Smooth muscle cell of the brain vasculature (primary cell): ENCODE measurements at places on chromosomes 12 and 14.

DNA sequence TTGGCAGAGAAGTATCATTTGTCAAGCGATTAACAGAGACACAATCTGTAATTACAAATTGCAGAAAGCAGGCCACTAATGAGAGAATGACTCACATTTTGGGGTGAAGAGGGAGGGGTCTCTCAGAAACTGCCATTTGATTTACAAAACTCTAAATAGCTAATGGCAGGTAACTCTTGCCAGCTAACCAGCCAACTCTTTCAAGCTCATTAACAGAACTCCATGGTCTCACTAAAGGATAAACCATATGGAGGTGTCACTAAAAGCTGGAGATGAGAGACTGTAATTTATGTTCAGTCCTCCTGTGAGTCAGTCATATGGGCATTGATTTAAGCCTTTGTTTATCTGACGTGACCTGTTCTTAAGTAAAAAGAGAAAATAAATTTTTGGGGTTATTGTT, 336.4 kb downstream of the FOXG1 start:
- DNase-seq = no peak

- no peak for DNase-seq
Measured at GRCh38 chr14:70020352-70021170, 141.3 kb downstream of the SMOC1 start.

DNA sequence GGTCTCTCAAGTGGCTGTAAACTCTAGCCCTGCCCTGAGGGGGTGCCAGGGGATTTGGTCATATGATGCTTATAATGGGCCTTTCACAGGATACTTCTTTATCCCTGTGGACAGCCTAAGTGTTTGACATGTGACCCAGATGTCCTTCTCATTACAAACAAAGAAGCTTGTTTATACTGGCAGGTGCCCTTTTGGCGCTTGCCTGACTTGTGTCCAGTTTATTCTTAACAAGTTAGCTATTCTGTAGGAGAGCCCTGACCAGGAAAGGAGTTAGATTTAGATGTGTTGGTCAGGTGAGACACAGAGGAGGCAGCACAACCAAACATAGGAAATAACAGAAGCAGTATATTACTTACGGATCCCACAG, 51.9 kb downstream of the CCDC91 start:
- no peak for DNase-seq

DNA sequence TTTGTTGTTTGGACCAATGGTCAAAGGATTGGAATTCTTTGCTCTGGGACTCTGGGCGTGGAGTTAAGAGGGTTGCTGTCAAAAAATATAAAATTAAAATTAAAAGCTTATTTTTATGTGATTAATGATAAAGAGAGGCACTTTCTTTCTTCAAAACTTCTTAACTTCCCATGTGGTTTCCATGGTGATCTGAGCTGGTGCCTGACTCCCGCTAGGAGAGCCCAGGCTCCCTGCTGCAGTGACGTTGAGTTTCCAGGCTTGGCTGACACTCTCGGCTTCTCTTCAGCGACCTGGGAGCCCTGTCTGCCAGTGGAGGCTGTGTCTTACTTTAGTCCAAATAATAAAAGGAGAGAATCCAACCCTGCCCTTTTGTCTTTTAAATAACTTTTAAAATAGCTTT, 84.4 kb downstream of the GALC start:
- no peak for DNase-seq

- no peak for DNase-seq
Measured at GRCh38 chr14:90743826-90744225, 72.4 kb downstream of the TTC7B start.

DNA sequence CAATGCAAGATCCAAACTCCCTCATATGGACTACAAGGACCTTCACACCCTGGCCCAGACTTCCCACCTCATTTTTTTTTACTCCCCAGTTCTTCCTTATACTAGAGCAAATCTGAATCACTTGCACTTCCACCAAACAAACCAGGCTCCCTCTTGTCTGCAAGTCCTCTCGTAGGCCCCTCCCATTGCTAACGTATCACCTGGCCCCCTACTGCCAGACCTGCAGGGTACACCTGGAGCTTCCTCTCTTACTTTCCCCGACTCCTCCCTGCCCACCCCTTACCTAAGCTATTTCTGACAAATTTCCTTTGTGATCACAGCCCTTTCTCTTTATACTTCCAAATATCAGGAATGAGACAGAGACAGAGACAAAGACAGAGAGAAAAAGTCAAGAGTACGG, 463.9 kb downstream of the GALC start:
- DNase-seq = no peak

DNA sequence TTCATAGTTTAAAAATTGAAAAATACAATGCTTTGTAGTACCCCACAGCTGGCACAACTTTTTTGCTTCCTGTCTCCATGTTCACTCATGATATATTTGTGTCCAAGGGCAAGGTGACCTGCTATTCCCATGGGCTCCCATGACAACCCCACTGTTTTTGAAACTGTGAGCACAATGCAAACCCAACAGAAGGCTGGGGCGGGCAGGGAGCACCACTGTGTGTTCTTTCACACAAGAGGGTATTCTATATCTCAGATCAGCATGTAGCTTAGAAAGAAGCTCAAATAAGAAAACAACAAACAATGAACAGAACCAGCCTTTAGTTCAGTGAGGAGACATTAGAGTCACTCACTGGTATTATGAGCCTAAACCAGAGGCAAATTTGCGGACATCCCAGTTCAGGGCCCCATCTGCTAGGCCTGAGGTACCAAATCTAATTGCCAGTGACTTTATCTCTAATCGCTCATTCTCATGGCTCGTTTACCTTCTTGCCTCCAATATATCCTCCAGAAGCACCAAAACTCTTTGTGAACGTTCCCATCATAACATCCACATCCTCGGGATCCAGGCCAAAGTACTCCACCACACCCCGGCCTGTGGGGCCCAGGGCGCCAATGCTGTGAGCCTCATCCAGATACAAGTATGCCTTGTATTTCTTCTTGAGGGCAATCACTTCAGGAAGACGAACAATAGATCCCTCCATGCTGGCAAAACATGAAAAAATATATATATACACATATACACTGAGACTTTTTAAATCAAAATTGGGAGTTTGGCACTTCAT, 56.4 kb upstream of the ISM2 start:
- DNase-seq = no peak

DNA sequence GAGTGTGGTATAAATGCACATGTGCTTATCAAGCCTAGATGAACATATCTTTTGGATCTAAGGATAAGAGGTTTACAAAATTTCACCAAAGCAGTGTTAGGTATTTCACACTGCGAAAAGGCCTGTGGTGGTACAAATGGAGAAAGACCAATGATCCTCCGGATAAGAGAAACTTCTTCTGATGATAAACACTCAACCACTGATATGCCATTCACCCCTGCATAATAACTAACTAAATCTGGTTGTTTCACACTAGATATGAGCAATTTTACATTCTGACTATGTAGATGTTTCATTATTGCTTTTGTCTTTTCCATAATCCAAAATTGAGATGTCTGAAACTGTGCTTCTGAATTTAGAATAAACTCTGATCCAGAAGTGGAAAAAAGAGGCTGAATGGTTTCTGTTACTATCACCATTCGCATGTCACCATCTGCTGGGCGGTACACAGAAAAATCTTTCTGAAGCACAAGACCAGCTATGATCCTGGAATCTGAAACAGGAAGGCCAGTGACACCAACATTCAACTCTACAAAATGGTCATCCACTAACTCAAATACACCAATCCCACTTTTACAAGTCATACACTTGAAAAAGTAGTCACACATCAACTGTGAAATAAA, 1.3 kb downstream of the BBS10 start:
- no peak for DNase-seq

DNA sequence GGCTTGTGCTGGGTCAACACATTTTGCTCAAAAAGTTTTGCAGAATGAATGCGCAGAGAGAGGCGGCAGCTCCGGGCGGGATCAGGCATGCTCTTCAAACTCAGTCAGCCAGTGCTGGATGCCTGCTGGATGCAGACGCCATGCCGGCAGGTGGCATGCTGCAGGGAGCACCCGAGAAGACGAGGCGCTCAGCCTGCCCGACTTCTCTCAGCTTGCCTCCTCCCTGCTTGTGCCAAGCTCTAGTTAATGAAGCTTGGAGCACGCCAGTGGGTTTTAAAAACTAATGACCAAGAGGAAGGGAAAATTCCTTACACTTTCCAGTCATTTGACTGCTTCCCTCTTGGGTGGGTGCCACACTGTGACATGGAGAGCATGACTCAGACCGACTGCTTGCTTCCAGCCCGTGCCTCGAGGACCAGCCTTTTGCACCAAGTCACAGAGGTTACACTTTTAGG, 39.8 kb downstream of the SLC24A4 start:
- no peak for DNase-seq

GRCh38 chr12:4434301-4434700, 11.3 kb downstream of the FGF6 start:
- DNase-seq = no peak

DNA sequence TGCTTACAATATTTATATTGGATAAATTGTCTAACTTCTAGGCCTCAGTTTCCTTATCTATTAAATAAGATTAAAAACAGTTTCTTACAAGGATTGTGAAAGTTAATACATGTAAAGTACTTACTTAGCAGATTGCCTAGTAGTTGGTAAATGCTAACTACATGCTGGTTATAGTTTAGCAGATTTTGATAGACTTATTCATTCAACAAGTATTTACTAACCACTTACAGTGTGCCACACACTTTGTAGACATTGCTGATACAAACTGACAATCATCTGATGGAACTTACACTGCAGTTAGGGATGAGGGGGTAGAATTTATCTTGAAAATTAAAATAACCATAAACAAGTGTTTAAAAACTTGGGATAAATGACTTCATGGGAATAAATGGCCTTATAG, 50.4 kb downstream of the ARID2 start:
- DNase-seq = no peak

GRCh38 chr12:2854669-2855453, 2.0 kb downstream of the TEX52 start:
- DNase-seq = no peak

- DNase-seq = no peak
Measured at GRCh38 chr14:90720336-90720735, 95.9 kb downstream of the TTC7B start.

DNA sequence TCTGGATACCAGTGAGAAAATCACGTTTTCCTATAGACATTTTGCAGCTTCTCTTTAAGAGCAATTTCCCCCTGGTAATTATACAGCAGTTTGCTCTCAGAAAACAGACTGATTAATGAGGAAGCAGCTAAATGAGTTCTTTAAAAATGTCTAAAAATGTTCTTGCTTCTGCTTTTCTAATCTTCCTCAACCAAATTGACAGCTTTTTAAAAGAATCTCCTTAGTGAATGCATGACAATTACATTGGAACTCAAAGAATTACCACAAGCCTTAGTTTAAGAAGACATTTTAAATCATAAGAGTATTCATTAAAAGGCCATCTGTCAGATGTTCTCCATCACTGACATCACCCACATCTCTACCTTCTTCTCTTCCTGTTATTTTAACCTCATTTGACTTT, 135.8 kb upstream of the PLXNC1 start:
- DNase-seq = no peak

DNA sequence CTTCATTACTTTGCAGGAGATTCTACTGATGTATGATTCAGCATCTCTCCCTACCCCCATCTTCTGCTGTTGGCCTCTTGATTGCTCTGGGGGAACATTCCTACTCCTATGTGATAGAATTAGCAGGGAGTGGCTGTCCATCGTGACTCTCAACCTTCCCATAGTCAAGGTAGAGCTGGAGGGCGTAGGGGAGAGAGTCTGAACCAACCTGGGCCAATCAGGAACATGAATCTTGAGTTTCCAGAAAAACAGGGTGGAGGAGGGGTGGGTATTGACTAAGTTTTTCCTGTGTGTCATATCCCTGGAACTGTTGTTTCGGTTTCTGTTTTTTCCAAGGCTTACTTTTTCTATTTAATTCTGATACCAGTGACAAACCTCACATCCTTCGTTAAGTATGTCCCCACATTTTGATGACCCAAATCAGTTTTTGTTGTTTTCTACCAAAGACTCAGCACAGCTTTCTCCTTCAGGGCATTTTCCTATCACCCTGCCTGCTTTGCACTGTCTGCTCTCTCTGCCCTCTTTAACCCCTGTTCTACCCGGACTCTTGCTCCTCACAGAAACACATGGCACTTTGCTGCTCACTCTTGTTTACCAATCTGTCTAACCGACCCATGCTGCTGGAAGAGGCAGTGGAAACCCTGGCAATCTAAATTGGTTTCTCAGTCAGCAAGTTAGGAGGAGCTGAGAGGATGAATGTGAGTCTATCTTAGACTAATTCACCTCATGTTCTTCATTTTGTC, 1428.3 kb downstream of the AACS start:
- no peak for DNase-seq

- DNase-seq = no peak
Measured at GRCh38 chr14:99786511-99786989, 6.7 kb upstream of the EML1 start.

DNA sequence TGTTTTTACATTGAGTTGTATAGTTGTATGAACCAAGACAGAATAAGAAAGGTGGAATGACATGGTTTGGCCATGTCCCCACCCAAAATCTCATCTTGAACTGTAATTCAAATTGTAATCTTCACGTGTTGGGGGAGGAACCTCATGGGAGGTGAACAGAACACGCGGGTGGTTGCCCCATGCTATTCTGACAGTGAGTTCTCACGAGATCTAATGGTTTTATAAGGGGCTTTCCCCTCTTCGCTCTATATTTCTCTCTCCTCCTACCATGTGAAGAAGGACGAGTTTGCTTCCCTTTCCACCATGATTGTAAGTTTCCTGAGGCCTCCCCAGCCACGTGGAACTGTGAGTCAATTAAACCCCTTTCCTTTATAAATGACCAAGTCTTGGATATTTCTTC, 25.3 kb downstream of the DDHD1 start:
- no peak for DNase-seq

DNA sequence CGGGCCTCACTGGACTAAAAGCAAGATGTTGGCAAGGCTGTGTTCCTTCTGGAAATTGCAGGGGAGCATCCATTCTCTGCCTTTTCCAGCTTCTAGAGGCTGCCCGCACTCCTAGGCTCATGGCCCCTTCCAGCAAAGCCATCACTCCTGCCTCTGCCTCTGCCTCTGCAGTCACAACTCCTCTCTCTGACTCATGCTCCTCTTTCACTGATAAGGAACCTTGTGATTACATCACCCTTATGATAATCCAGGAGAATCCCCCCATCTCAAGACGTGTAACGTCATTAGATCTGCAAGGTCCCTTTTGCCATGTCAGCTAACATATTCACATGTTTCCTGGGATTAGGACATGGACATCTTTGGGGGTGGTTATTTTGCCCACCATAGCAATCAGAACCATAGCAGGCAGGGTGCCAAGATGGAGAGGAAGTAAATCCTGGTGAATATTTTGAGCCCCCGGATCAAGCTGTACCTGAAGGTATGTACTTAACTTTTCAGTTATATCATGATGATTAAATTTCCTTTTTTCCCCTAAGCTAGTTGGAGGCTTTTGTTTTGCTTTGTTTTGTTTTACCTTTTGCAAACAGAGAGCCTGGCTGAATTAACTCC, 123.6 kb downstream of the SCARB1 start:
- no peak for DNase-seq

- DNase-seq = no peak
Measured at GRCh38 chr14:95830386-95830785, 46.2 kb upstream of the TUNAR start.
